ENCODE measurements at places on chromosomes 2 and 18. TPM values are rescaled to one million over a fixed set of nuclear protein-coding genes. Genes with fewer than 3 reads are reported as not detected.
A peak's percentile ranks its signal among the peaks of the same experiment; 100 is the strongest.

DNA sequence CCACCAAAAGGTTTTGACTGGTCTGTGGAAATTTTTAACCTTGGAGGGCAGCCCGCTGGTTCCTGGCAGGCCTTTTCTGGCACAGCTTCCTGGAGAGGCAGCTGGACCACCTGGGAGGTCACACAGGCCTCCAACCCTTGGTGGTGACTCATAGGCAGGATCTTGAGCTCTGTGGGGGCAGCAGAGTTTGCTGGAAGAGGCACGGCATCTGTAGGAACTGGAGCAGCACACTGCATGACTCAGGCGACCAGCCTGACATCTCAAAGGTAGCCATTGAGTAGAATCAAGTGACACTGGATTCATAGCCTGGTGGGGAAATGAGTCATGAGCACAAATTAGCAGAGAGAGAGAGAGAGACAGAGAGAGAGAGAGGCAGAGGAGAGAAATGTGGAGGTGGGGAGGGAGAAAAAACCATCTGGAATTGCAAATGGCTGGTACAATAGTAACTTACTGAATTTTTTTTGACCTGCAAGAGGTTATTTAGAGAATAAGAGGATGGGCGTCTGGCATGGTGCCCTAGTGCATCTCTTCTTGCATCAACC lies 57.4 kb downstream of the TRPM8 start:
- no peak for DNase-seq

- DNase-seq: no peak
These were observed 90.9 kb downstream of the SMC6 start for GRCh38 chr2:17662723-17663122.

DNA sequence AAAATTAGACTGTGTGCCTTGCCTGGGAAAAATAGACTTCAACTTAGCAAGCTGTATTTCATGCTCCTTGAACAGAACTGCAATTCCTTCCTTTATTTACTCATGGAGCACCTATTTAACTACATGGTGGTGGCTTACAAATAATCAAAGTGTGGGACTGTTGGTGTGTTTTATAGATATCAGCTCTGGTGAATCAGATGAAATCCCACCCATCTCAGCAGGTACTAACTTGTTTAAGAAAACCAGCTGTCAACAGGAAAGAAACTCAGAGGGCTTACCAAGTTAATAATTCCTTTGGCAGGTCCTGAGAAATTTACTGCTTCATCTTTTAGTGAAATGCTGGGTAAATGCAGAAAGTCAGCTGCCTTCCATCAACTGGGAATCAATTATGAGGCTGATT lies 830.6 kb downstream of the SLC4A3 start:
- DNase-seq: no peak

GRCh38 chr2:239831001-239831731 lies 194.0 kb downstream of the NDUFA10 start:
- DNase-seq: no peak

DNA sequence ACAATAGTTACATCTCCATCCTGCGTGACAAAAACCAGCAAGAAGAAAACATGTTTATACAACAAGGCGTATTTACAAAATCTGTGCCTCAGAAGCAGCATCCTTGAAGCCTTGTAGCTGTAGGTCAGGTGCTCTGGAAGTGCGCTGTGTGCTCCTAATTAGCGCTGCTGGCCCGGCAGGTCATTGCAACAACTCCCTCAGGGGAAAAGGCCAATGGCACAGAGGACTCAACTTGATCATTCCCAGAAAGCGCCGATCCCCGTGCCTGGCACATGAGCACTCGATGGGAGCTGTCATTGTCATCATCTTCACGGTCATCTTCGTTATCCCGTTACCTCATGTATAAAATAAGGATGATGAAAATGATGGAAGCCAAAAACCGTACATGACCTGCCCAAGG lies 58.5 kb downstream of the EIPR1 start:
- no peak for DNase-seq

DNA sequence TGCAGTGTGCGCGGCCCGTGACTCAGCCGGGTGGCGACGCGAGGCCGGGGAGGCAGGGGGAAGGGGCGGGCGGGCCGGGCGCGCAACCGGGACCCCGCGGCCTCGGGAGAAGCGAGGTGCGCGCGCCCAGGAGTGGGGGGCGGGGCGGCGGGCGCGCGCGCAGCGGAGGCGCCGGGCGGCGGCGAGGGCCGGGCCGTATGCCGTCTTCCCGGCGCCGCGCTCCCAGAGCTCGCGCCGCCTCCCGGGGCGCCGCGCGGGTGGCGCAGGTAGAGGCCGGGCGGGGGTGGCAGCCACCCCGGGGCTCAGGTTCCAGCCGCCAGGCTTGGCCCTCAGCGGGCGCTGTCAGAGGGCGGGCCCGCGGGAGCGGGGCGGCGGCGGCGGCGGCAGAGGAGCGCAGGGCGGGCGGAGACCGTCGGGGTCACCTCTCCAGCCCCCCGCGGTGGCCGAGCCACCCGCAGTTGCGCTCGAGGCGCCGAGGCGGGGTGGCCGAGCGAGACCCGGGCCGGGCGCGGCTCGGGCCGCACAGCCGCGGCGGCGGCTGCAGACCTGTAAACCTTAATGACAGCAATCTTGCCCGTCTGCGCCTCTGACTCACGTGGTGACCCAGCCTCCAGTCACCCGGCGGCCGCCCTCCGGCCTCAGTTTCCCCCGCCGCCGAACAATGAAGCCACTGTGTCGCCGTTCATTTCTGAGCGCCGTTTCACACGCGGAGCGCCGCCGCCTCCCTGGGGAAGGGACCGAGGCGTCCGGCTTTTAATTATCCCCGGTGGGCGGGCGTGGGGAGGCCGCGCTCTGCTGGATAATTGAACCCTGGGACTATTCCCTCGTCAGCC lies 25.3 kb upstream of the SMAD7 start:
- peak; percentile 52 for DNase-seq

- DNase-seq: no peak
These were observed 22.7 kb downstream of the TMEM87B start for GRCh38 chr2:112077814-112078213.

DNA sequence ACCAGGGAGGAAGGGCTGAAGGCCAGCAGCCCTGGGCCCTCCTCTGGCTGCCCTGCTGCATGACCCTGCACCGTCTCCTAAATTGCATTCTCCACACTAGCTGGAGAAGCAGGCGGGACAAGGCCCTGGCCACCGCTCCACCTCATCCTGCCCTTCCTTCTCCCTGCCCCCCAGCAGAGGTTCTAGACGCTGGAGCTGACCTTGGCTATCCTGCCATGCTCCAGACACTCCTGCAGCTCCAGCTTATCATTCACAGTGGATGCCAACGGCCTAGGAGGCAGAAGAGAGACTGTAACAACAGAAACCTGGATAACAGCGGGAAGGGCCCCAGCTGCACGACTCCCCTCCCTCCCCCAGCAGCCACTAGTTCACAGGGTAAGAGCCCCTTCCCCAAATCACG lies 68.4 kb upstream of the POMC start:
- DNase-seq: no peak

Gene DSG4
- total RNA-seq: not detected

Gene HNMT
- total RNA-seq: 0.60 TPM

Gene PLEKHH2
- not detected for total RNA-seq

Gene LGALSL
- 31.0 TPM for total RNA-seq

Gene DES
- not detected for total RNA-seq

All from T-helper 17 cell (primary cell).